ENCODE measurements at places on chromosomes 13 and 19. TPM values are rescaled to one million over a fixed set of nuclear protein-coding genes. Genes with fewer than 3 reads are reported as not detected.

DNA sequence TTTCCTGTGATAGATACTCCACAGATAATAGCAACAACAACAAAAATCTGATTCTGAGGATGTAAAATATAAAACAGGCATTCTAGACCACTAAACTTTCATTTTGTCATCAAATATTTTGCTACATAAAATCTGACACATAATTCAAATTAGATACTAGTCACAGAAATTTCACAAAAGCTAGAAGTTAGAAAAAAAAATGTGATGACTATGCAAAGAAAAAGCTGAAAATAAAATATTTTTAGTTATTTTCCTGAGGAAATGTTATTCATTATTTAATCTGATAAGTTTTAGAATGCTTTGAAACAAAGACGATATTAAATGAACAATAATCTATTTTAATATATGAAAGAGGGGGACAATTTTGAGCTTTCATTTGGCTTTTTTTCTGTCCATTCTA is 357.2 kb downstream of the SLITRK6 start:
- DNase-seq = no peak

DNA sequence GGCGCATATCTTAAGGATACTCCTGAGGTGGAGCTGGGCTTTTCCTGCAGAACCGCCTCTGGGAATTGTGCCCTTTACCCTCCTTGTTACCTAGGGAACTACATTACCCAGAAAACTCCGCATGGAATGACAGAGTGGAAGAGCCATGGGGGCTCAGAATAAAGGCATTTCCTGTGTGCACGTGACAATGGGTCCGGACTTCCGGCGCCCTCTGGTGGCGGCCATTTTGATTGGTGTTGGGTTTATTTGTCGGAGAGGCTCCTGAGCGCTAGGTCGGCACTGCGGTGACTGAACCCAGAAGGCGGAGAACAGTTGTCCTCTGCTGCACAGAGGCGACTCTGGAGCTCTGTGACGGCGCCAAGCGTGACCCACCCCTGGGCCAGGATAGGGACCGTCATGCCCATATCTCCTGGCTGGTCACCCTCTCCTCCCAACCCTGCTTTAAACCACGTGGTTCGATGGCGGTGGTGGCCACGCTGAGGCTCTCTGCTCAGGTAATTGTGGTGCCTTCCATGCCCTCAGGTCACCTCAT is at the start of gene ZNF587B:
Gene ZNF587B (plus strand): TSS at position 229 of the 532 bp plus-strand sequence. CDS start 230 bp downstream, at position 459.
- DNase-seq = no peak

- DNase-seq = no peak
Observed at GRCh38 chr19:14310055-14310454, 71.2 kb upstream of the ADGRE5 start.

DNA sequence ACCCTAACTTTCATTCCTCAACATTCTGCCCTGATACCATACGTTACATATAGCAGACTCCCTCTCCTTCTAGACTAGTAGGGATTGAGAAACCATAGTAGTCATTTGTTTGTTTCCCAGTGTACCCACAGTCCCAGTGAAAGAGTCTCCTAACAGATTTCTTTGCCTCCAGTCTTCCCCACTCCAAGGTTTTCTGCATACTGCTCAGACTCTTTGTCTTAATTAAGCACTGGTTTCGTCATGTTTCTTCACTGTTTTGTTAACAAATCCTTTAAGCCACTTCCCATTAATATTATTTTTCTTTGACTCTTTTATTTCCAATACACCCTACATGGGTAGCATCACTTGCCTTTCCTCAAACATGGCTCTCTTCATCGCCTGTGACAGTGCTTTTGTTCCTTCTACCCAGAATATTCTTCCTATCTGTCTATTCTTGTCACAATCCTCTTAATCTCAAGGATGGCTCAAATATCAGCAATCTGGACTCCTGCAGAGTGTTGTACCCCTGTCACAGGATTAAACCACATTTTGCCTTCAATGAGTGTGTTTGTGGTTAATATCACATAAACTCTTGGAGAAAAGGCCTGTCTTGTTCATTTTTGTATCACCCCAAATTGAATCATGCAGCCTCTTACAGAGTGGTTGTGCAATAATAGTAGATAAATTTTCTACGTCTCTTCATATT is 92.7 kb upstream of the KLF12 start:
- DNase-seq = no peak

DNA sequence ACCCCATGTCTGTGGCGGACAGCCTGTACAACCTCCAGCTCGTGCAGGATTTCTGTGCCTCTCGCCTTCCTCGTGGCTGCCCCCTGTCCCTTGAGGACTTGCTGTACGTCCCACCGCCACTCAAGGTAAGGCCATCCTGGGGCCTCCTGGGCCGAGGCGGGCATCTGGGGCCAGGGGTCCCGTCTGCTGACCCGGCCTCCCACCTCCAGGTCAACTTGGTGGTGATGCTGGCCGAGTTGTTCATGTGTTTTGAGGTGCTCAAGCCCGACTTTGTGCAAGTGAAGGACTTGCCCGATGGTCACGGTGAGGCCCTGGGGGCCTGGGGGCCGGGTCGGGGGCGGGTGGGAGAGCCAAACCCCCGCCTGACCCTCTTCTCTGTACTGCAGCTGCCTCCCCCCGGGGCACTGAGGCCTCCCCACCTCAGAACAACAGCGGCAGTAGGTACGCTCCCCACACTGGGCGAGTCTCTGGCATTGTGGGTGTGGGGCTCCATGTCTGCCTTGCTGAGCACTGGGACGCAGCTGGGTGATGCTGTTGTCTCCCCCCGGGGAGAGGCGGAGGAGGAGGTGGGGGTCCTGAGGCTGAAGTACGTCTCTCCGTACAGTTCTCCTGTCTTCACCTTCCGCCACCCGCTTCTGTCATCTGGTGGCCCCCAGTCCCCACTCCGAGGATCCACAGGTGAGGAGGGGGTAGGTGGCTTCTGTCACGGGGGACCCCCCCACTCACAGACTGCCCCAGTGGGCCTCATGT is 15.0 kb downstream of the CAMSAP3 start:
- DNase-seq = no peak

Gene ZNF429
- total RNA-seq = 6.3 TPM

Gene FGF14
- not detected for total RNA-seq

Data from kidney epithelial cell (primary cell).